ENCODE measurements at places on chromosomes 2 and 18.

DNA sequence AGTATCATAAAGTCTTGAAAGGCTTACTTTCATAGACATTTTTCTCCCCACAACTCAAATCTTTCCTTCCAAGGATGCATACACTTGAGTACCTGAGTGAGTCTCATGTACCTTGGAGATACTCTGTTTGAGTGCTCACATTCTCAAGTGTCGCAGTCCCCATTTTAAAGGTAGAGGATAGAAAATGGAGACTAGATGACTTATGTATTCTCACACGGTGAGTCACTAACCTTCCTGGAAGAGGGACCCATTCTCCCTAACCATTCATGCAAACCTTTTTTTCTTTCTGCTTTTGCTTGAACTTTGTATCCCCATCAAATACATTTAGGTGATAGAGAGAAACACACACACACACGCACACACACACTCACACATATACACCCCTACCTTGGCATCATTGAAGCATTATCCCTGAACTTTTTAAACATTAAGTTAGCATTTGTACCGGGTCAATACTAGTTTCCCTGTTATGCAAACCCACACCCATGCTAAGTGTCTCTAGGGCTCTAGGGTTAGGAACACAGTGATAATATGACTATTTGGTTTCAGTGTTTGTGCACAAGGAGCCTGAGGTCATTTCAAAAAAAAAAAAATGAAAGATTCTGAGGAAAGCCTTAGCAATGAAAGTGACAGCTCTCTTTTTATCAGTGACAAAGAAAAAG, 236.2 kb downstream of the IKZF2 start:
- DNase-seq = no peak

DNA sequence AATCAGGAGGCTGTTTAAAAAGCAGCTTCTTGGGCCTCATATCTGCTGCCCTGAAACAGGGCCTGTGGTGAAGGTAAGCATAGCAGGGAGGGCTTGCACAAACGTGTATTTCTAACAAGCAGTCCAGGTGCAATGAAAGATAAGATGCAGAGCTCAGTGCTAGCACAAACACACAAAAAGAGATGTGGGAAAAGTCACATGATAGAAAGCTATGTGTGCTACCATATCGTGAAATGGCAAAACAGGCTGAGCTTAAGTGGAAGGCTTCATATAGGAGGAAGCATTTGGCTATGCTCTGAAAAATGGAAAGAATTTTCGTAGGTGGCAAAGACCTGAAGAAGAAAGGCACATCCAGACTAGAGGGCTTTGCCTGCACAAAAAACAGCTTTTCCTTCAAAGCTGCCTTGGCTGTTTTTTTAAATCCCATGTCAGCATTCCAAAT, 10.2 kb downstream of the RSAD2 start:
- no peak for DNase-seq

DNA sequence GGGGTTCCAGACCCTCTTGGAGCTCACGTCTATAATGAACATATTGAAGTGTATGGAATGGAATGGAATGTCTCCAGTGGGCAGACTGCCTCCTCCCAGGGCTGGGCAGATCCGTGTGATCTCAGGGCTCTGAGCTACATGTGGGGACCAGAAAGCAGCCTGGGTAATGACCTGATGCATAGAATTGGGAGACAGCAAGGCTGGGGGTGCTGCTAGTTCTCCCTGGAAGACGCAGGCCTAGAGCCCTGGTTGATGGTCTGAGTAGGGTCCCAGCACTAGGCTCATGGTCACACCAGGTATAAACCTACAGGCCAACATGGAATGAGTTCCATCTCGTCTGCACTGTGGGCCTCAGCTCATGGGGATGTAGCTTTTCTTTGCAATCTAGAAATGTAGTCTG, 46.7 kb downstream of the ACAA2 start:
- DNase-seq = no peak

GRCh38 chr2:204177977-204178522, 241.5 kb downstream of the ICOS start:
- DNase-seq = peak; percentile 19

GRCh38 chr2:157497638-157498314, 53.9 kb upstream of the CYTIP start:
- DNase-seq = peak; percentile 13

DNA sequence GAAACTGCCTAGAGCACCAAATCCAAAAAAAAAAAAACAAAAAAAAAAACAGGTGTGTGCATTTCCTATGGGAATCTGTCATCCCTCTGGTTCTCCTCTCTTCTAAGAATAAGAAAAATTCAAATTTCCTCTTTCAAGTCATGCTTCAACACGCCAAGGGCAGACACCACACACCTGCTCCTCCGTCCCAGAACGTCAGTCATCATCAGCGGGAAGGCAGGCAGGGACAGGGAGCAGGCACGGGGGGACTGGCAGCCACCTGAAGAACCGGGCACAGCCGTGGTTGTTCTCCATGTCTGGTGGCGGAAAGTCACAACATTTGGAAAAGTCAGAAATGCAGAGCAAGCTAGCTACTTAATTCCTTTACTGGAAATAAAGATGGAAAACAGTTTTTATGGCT, 214.8 kb downstream of the IKZF2 start:
- DNase-seq = no peak

- no peak for DNase-seq
Measured at GRCh38 chr18:36493349-36494159, 196.0 kb downstream of the FHOD3 start.

DNA sequence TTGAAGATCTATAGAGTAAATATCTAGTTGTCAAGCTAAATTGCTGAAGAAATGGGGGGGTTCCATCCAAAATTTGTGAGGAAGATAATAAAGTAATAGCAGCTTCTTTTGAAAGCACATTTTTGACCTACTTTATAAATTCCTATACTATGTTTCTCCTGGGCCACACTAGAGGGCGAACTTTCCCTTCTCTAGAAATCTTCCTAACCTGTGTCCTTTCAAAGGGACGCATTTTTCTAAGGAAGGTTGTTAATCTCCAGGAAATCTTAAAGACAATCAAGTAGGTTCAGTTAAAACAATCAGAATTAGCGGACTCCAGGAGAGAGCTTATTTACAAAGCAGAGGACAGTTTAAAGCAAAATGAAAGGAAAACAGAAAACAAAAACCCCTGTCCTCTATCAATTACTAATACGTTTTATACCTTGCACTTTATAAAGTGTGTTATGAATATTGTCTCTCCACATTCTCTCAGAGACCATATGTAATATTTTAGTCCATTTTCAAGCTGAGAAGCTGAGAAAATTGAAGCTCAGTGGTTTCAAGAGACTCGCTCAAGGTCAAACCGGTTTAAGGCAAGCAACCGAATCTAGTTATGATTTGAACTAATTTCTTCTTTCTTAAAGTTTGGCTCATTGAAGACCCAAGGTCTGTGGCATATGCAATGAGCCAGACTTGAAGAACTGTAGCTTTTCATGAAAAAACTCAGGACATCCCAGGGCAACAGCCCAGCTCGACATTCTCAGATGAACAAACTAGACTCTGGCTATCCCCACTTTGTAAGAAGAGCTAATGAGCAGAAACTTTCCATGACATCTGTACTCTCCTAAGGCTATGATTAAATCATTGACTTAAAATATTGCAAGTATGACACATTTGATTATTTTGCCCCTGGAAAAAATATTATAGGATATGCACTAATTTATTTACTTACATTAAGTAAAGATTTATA, 273.6 kb downstream of the PAX3 start:
- peak; percentile 39 for DNase-seq
